Iris pigment epithelial cell (primary cell): ENCODE measurements at places on chromosomes 2 and 18.

GRCh38 chr2:96527286-96528005 is 9.1 kb upstream of the ARID5A start:
- no peak for DNase-seq

DNA sequence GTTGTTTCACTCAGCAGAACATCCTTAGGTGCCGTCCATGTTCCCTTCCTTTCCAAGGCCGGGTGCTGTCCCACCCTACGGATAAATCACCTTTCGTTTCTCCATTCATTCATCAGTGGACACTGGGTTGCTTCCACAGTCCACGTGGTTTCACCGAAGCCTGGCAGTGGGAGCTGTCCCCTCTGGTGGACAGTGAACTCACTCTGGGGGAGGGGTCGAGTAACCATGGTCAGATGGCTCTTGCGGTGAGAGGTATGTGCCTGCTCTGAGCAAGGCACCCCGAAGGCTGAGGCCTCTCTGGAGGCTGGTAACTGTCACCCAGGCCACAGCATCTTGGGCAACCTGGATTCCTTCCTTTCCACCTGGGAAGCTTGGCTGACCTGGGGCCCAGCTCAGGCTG is 61.5 kb upstream of the TWIST2 start:
- DNase-seq: no peak

DNA sequence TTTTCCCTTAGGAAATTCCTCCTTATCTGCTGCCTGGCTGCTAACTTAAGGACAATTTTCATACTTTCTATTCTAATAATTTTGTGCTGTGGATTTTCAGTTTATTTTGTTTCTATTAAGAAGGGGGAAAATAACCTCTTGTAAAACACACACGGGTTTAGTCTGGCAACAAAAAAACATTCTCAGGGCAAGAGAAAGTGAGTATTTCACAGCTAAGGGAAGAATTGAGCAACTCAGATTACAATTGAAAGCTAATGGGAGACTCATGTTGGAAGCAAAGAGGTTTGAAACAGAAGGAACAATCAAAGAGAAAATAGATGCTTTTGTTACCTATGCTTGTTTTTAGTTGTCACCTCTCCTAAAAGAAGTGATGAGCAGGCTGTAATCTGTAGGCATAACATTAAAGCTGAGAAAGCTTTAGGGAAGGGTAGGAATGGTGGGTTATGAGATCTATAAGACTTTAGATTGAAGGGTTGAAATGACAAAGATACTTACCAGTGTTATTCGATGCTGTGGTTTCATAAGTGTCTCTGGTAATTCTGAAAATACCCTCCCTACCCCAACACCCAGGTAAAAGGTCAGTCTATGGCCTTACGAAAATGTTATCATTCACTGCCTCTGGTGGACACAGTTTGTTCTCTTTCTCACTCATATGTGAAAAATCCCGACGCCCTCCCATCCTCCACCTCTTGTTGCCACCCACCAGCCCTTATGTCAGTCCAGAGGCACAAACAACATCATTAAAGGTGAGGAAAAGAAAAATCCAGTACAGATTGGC is 510.9 kb downstream of the TXNL1 start:
- DNase-seq: no peak

GRCh38 chr2:222837643-222838056 is 23.2 kb upstream of the ACSL3 start:
- DNase-seq: peak; percentile 83

DNA sequence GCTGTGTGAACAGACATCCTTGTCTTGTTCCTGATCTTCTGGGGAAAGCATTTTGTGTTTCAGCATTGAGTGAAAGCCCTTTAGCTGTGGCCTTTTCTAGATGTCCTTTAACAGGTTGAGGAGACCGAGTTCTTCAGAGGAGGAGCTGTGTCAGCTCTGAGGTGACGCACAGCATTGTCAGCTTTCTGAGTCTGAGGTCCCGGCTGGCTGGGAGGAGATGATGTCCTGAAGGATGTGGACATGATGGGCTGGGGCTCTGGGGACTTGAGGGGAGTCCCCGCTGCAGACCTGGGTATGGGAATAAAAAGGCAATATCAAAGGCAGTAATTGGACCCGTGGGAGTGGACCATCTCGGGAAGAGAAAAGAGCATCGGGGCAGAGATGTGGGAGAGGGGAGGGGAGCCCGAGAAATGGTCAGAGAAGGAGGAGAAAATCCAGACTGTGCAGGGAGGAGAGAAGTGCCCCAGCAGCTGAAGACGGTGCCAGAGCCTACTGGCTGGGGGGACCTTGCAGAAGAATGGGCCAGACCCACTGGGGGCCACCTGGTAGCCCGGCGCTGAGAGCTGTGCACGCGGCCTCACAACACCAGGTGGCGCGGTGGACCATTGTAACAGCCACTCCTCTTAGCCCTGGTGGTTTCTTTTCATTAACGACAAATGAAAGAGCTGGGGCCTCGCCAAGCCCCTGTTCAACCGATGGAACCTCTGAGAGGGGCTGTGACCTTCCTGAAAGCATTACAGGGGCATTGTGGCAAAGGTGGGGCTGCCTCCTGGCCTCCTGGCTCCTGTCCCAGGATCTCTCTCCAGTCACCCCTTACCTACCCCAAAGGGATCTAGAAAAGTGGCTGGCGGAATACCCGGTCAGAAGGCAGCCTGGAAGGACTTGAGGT is 61.6 kb downstream of the ST3GAL5 start:
- peak; percentile 46 for DNase-seq

DNA sequence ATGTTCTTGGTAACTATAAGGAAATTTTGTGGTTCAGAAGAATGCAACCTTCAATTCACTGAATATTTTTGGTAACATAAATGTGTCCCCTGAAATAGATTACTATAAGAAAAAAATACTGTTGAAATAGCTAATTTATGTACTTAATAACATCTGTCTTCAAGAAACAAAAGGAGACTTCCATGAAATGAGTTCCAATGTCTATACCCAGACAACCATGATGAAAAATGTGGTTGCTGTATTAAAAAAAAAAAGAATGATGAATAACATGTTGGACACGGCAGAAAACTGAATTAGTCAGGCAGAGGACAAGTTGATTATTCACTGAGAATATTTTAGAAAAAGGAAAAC is 98.5 kb downstream of the TACR1 start:
- no peak for DNase-seq

DNA sequence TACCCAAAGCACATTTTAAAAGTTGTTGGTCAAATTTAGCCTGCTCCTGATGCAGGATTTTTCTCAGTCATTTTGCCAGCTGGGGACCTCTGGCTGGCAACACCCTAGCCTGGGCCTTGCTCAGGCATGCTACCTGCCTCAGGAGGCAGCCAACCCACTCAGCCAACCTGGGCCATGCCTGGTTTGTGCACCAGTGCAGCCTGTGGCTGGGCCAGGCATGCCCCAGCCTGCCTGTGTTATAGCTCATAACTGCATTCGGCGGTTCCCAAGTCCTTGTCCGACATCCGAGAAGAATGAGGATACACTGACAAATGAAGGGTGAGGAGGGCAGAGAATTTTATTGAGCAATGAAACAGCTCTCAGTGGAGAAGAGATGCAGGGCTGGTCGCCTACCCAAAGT is 608.0 kb downstream of the SUCLG1 start:
- DNase-seq: no peak

DNA sequence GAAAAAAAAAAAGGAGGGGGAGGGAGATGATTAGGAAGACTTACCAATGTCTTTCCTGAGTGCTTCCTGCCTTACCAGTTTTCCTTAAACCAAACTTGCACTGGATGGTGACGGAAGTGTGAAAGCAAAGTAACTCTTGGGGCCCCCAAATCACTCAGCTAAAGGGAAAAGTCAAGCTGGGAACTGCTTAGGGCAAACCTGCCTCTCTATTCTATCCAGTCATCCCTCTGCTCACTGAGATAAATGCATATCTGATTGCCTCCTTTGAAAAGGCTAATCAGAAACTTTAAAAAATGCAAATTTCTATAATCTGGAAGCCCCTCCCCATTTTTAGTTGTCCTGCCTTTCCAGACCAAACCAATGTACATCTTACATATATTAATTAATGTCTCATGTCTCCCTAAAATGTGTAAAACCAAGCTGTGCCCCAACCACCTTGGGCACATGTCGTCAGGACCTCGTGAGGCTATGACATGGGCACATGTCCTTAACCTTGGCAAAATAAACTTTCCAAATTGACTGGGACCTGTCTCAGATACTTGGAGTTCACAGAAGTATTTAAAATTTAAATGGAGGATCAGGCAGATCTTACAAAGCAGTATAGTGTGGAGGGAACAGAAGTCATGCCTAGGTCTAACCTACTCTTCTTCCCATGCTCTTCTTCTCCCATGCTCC is 7.2 kb upstream of the CYBRD1 start:
- no peak for DNase-seq

DNA sequence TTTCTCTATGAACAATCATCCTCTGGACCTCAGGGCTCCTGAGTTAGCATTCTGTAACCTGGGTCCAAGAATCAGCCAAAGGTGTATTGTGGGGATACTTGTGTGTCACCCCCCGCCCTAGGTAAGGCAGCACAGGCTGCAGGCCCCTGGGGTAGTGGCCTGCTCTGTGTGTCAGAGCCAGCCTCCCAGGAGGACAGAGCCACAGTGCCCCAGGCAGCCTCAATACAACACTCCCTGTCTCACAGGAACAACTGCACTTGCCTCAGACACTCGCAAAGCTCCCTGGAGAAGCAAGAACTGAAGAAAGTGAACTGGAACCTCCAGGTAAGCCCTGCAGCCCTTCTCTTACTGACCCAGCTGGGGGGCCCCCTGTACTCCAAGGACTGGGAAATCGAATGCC is 121.3 kb upstream of the PPP1CB start:
- DNase-seq: no peak
